ENCODE measurements at places on chromosomes 3 and 15. TPM values are rescaled to one million over a fixed set of nuclear protein-coding genes. Genes with fewer than 3 reads are reported as not detected.

SMAD6 gene
- total RNA-seq, result 0.40 TPM

NEDD4 gene
- total RNA-seq, result 8.7 TPM

DAZL gene
- total RNA-seq, result not detected

ITPKA gene
- total RNA-seq, result not detected

CAND2 gene
- total RNA-seq, result 0.84 TPM

LEKR1 gene
- total RNA-seq, result 0.47 TPM

ARPP19 gene
- 193 TPM for total RNA-seq

XCR1 gene
- not detected for total RNA-seq

DCLK3 gene
- total RNA-seq, result not detected

ITIH1 gene
- not detected for total RNA-seq

ZNF80 gene
- 0.10 TPM for total RNA-seq

DMXL2 gene
- 9.0 TPM for total RNA-seq

CCR9 gene
- not detected for total RNA-seq

CLEC3B gene
- total RNA-seq, result 0.30 TPM

MUC4 gene
- under 0.01 TPM for total RNA-seq

FANCD2OS gene
- total RNA-seq, result not detected

IFT122 gene
- 24.9 TPM for total RNA-seq

CCDC50 gene
- total RNA-seq, result 22.0 TPM

CELF6 gene
- 1.2 TPM for total RNA-seq

C2CD4B gene
- not detected for total RNA-seq

KIF23 gene
- total RNA-seq, result 77.8 TPM

LMAN1L gene
- total RNA-seq, result 0.87 TPM

UPK1B gene
- total RNA-seq, result not detected

ABI3BP gene
- total RNA-seq, result not detected

SNTN gene
- total RNA-seq, result not detected

INSYN1 gene
- total RNA-seq, result not detected

PARP15 gene
- total RNA-seq, result 40.9 TPM

TXNRD3 gene
- total RNA-seq, result 1.3 TPM

KIF7 gene
- total RNA-seq, result 0.67 TPM

CYP19A1 gene
- total RNA-seq, result not detected

SLC6A20 gene
- not detected for total RNA-seq

PATL2 gene
- 15.9 TPM for total RNA-seq

CD200 gene
- 4.0 TPM for total RNA-seq

ATP13A4 gene
- total RNA-seq, result 1.1 TPM

GPR171 gene
- total RNA-seq, result 144 TPM

GDPGP1 gene
- total RNA-seq, result 9.8 TPM

Data from activated CD4-positive, alpha-beta T cell treated with anti-CD3 and anti-CD28 coated beads, Interleukin-2, amount 10 ng/mL, durations not matched to agents 7 days and 5 days (primary cell).